ENCODE measurements at places on chromosomes 12 and 14.

DNA sequence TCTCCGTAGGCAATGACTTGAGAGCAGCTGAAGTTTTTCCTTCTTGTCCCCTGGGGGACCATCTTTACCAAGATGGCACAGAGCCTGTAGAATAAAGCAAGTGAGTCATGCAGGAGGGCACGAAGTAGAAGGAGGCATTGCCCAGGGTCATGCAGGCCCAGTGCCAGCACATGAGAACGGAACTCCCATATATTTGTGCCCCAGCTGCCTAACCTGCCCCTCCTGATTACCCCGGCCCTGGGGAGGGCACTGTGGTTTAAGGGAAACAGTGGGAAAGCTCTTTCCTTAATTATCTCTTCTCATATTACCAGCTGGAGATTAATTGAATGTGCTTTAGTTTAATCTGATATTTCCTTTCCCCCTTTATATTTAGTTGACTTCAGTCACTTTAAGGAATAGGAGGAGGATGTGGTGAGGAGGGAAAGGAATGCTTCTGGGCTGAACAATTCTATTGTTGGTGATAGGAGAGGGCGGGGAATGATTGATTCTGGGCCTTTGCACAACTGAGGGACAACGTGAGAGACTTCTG is 51.9 kb downstream of the RASSF8 start:
- DNase-seq = no peak

- no peak for DNase-seq
These were observed 10.6 kb downstream of the TRHDE start for GRCh38 chr12:72282721-72283120.

DNA sequence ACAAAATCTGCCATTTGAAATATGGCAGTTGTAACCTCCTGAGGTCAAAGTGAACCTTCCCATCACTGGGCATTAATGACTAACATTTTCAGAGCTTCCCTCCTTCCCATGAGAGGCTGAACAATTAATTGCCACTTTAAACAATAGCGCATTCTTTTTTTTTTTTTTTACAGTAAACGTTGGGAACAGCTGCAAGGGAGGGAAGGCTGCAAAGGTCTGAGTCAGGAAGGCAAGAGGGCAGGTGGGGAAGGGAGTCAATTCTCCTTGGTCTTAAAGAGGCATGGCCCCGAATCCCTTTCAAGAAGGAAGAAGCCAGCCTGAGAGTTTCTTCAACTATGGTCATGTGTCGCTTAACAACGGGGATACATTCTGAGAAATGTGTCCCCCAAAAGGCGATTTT is 41.0 kb upstream of the PLEKHG3 start:
- no peak for DNase-seq

DNA sequence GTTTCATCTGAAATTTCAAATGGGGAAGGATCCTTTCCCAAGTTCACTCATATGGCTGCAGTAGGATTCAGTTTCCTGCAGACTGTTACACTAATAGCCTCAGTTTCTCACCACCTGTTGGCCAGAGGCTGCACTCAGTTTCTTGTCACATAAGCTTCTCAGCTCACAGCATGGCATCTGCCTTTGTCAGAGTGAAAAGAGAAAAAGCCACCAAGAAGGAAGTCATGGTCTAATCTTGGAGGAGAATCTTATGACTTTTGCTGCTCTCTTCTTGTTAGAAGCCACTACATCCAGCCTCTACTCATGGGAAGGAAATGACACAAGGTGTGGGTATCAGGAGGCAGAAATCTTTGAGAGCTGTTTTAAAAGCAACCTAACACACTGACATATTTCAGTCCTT is 39.4 kb upstream of the BTG1 start:
- DNase-seq = no peak

GRCh38 chr14:57809808-57810207 is 56.1 kb downstream of the SLC35F4 start:
- no peak for DNase-seq
